ENCODE measurements at places on chromosomes 1 and 21.

DNA sequence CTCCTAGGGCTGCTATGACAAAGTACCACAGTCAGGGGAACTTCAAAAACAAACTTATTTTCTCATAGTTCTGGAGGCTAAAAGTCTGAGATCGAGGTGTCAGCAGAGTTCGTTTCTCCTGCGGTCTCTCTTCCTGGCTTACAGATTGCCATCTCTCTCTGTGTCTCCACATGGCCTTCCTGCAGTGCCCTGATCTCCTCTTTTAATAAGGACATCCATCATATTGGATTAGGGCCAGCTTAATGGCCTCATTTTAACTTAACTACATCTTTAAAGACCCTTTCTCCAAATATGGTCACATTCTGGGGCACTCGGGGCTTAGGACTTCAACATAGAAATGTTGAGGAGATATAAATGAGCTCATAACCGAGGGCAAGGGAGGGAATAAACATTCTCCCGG lies 12.2 kb downstream of the C1orf74 start:
- DNase-seq = no peak

- DNase-seq = no peak
Observed at GRCh38 chr1:235841938-235842545, 24.7 kb downstream of the LYST start.

- no peak for DNase-seq
Observed at GRCh38 chr1:183804916-183805841, at the start of gene RGL1. Gene RGL1, plus strand, starts transcription at chr1:183805120. Its CDS starts 178 bp downstream, at chr1:183805298.

GRCh38 chr1:213649373-213649772 lies 338.4 kb upstream of the PROX1 start:
- DNase-seq = no peak

DNA sequence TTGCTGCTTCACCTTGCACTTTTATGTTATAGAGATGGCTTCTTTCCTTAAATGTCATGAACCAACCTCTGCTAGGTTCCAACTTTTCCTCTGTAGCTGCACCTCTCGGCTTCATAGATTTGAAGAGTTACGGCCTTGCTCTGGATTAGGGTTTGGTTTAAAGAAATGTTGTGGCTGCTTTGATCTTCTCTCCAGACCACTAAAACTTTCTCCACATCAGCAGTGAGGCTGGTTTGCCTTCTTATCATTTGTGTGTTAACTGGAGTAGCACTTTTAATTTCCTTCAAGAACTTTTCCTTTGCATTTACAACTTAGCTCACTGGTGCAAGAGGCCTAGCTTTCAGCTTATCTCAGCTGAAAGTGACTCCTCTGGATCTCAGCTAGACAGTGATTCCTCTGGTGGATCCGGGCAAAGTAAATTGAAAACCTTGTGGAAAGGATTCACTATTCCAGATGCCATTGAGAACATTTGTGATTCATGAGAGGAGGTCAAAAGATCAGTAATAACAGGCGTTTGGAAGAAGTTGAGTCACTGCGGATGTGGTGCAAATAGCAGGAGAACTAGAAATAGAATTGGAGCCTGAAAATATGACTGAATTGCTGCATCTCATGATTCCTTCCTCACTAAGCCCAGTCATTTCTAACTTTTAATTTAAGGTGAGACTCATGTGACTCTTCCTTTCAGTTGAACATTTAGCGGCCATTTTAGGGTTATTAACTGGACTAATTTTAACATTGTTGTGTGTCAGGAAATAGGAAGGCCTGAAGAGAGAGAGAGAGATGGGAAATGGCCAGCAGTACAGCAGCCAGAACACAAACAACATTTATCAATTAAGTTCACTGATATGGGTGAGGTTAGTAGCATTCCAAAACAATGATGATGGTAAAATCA lies 16.2 kb upstream of the RGS1 start:
- no peak for DNase-seq

DNA sequence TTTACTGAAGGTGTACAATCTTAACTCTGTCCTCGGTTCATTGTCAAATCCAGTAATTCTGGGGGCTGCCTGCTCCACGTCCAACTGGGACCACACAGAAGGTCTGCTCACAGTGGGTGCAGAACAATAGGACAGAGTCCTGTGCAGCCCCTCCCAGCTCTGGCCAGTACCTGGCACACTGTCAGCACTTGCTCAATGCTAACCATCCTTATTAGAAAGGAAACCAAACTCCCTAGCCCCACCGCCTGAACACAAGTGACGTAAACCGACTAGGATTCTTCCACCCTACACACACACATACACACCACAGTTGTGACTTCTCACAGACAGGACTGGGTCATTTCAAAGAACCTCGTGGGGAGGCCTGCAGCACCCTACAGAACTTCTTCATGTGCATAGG lies 5.2 kb downstream of the BCAR3 start:
- DNase-seq = no peak

GRCh38 chr1:29117381-29117780 lies 6.3 kb downstream of the TMEM200B start:
- no peak for DNase-seq

- no peak for DNase-seq
Observed at GRCh38 chr21:46124926-46125845, 27.3 kb downstream of the COL6A2 start.

GRCh38 chr1:41416552-41417334 lies 55.5 kb downstream of the FOXO6 start:
- DNase-seq = no peak

DNA sequence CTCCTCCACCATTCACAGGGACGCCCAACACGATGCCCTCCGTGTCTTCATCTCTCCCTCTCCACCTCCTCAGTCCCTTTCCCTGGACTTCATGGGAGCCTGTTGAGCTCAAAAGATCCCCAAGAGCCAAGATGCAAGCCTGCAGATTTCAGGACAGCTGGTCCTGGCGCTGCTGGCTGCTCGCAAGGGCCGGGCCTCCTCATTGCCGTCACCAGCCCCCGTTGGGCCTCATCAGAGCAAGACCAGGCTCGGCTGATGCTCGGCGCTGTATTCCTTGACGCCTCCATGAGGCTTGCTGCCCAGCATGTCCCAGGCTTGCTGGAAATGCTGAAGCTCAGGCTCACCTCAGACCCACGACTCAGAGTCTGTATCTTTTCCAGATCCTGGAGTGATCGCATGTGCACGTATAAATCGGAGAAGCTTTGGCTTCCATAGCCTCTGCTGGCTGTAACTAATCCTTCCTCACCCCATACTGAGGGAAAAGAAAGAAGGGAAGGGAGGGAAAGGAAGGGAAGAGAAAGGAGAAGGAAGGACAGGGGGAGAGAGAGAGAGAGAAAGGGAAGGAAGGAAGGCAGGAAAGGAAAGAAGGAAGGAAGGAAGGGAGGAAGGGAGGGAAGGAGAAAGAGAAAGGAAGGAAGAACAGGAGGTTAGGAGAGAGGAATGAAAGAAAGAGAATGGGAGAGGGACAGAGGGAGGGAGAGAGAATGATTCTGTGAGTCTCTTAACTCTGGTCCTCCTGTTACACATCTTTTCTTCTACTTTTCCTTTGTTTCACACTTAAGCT lies 94.6 kb downstream of the KCNJ15 start:
- DNase-seq = no peak

DNA sequence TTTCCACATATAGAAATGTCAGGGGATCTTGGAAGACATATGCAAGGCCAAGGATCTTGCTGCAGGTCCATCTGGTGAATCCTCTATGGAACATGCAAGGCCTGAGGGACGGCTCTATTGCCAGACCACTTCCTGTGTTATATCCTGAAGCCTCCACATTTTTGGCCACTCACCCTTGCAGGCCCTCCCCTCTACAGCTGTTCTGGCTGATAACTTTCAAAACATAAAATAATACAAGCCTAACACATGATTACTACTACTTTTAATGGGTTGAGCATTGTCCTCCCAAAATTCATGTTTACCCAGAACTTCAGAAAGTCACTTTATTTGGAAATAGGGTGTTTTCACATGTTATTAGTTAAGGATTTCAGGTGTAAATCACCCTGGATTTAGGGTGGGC lies 18.5 kb upstream of the LYPLAL1 start:
- no peak for DNase-seq

- no peak for DNase-seq
Observed at GRCh38 chr1:25030674-25031589, 100.9 kb upstream of the RUNX3 start.

- DNase-seq = no peak
Observed at GRCh38 chr21:33317145-33317544, 7.6 kb upstream of the IFNAR1 start.

DNA sequence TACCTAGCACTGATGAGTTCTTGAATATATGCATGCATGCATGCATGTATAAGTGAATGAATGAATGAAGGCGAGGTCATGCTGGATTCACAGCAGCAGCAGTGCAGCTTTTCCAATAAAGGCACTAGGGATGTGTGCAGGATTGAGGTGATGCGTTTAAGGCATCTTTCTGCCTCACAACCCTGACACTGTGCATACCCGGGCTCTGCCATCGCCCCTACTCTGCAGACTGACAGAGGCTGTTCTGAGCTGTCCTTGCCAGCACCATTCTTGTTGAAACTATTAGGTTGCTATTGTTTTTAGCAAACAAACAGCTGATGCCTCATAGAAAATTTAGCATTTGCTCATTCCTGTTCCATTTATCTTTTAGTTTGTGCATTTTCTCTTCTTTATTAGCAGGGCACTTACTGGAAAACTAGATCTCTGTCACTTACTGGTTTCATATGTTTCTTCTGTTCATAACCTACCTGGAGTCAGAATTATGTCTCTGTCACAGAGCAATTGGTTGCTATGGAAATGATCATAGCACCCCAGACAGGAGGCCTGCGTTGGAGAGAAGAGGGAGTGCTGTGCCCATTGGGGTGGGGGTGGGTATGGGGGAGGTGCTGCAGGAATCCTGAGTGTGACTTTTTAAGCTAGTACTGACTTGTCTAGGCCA lies 79.0 kb downstream of the CD58 start:
- DNase-seq = no peak

DNA sequence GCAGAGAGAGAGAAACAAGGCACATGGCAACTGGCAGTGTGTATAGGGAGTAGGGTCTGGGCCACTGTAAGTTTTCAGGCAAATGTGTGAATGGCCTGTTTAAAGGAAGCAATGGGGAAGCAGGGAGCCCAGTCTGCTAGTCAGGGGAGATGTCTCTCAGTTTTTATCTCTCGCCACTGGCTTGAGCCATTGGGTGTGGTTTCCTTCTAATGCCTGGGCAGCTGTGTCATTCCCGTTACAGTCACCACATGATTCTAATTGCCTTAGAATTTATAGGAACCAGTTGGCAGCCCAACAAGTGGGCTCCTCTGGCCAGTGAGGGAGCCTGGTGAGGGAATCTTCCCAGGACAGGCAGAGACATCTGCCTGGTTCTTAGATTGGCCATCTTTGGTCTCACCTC lies 182.4 kb downstream of the DISC1 start:
- no peak for DNase-seq

GRCh38 chr1:172447641-172448040 lies 3.8 kb upstream of the PIGC start:
- DNase-seq = no peak

- DNase-seq = no peak
Observed at GRCh38 chr1:36366091-36366661, 19.5 kb downstream of the STK40 start.

- no peak for DNase-seq
Observed at GRCh38 chr1:154346276-154346917, 21.1 kb downstream of the ATP8B2 start.

- no peak for DNase-seq
Observed at GRCh38 chr1:85245456-85245855, 14.0 kb downstream of the C1orf52 start.

- no peak for DNase-seq
Observed at GRCh38 chr1:184031409-184032107, 6.0 kb downstream of the COLGALT2 start.

DNA sequence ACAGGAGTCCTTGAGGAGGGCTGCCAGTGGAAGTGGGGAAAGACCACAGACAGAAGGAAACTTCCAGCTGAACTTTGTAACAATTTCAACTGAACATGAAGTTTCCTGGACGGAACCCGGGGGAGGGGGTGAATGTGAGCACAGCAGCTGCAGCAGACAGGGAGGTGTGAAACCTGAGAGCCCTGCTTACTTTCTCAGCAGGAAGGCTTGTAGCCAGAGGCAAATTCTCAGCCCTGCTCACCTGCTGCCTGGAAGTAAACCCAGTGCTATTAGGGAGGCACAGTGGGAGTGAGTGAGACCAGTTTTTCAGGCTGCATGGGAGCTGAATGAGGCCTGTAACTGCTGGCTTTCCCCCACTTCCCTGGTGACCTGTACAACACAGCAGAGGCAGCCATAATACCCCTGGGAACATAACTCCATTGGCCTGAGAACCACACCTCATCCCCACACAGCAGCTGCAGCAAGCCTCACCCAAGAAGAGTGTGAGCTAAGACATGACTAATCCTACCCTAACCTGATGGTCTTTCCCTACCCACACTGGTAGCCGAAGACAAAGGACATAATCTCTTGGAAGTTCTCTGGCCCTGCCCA lies 9.6 kb upstream of the SPRR2F start:
- peak; percentile 39 for DNase-seq

DNA sequence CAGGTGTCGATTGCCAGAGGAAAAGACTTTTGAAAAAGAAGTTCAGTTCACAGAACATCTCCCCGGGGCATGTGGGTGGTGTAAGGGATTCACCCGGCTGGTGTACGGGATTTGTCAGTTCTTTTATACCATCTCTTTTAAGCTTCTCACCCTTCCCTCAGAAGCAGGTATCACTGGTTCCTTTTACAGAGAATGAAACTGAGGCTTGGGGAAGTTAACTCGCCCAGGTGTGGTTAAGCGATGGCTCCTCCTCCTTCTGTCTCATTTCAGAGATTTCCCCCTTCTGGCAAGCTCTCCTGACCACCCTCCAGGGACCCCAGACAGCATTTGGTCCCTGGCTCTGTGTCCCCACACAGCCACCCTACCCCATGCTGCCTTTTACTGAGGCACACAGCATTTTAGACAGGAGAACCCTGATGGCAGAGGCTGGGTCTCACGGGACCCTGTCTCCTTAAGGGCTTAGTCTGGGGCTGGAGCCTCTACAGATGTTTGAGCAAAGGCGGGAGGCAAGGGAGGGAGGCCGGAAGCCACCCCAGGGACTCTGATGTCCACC lies 2.8 kb upstream of the ECE1 start:
- DNase-seq = no peak
